ENCODE measurements at places on chromosomes 13 and 19. TPM values are rescaled to one million over a fixed set of nuclear protein-coding genes. Genes with fewer than 3 reads are reported as not detected.

OR4F17 gene
- not detected for total RNA-seq

C19orf73 gene
- total RNA-seq = 1.0 TPM

SULT2A1 gene
- total RNA-seq = not detected

NALCN gene
- total RNA-seq = 10.1 TPM

STOML3 gene
- not detected for total RNA-seq

SSC5D gene
- 14.5 TPM for total RNA-seq

SHFL gene
- total RNA-seq = 58.6 TPM

CLEC4M gene
- total RNA-seq = not detected

DNA sequence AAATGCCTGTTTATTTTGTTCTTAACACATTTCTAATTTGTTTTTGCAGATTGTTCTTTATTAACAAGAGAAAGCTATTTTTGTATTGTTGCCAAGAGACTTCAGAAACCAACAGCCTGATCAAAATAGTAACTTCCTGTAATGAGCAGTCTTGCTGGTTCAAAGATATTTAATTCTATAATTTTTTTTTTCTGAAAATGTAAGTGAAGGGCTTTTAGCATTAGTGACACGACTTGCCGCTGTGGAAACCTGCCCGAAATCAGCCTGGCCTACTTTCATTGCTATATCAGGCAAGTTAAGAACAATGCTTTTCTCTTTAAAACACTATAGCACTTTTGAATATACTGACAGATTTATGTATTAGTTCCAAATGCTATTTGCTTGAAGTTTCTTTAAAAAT lies 374.3 kb downstream of the EFNB2 start:
- H3K4me1 ChIP-seq = peaks cover 14% of the 10 kb centered on the region
- H3K27me3 ChIP-seq = no peaks in the 10 kb centered on the region
- H3K36me3 ChIP-seq = no peaks in the 10 kb centered on the region
- no peak overlapping the region for H3K4me3 ChIP-seq
- DNase-seq = no peak

- no peaks in the 10 kb centered on the region for H3K36me3 ChIP-seq
- H3K4me1 ChIP-seq = no peaks in the 10 kb centered on the region
- peak overlapping the region; percentile 47 for H3K27ac ChIP-seq
- H3K4me3 ChIP-seq = no peak overlapping the region
These were observed 17.2 kb upstream of the CACTIN start for GRCh38 chr19:3643674-3644313.

- no peak overlapping the region for H3K4me3 ChIP-seq
- no peaks in the 10 kb centered on the region for H3K36me3 ChIP-seq
These were observed 6.3 kb upstream of the RFX1 start for GRCh38 chr19:14012378-14012915.

- no peaks in the 10 kb centered on the region for H3K4me1 ChIP-seq
- no peak for DNase-seq
- no peaks in the 10 kb centered on the region for H3K36me3 ChIP-seq
- H3K4me3 ChIP-seq = no peak overlapping the region
- H3K27me3 ChIP-seq = no peaks in the 10 kb centered on the region
These were observed 51.5 kb upstream of the WDFY2 start for GRCh38 chr13:51532736-51533197.

DNA sequence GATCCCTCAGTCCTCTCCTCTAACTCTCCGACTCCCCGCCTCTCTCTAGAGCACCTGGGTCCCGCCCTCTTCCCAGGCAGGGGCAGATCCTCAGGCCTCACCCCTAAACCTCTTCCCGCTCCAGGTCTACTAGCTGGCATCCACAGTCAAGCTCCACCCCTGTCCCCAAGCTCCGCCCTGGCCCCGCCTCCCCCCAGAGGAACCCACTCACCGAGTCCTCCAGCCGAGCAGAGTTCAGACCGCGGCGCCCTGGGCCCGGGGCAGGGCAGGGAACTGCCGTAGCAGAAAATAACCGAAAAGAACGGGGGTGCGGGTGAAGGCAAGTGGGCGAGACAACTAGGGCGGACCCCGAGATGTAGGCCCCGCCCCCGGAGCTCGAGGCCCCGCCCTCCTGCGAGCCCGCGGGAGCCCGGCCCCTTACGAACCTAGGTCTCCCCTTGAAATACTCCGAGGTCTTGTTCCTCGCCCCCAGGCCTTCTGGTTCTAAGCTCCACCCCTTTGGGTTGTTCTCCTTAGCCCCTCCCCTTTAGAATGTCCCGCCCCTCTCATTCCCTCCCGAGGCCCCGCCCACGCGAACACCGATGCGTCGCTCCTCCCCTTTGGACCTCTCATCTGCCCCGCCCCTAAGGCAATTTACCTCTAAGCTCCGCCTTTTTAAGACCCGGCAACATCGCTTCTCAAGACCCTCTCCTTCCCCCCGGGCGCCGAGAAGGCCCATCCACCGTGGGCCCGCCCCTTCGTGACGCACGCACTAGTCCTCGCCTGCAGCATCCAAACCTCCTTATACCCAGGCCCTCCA lies at the start of gene GGN:
TSS of gene GGN (minus strand) at position 485 of the 799 bp plus-strand sequence. CDS start 773 bp downstream, outside the sequence.
- peak; percentile 43 for DNase-seq
- peaks cover 14% of the 10 kb centered on the region for H3K27me3 ChIP-seq
- peaks cover 33% of the 10 kb centered on the region for H3K36me3 ChIP-seq
- H3K4me1 ChIP-seq = peaks cover 16% of the 10 kb centered on the region
- H3K27ac ChIP-seq = peak within 1 kb of the TSS; percentile 82

- no peaks in the 10 kb centered on the region for H3K36me3 ChIP-seq
- DNase-seq = peak; percentile 49
- H3K27me3 ChIP-seq = no peaks in the 10 kb centered on the region
These were observed 36.1 kb downstream of the OLFM4 start for GRCh38 chr13:53064731-53065130.

DNA sequence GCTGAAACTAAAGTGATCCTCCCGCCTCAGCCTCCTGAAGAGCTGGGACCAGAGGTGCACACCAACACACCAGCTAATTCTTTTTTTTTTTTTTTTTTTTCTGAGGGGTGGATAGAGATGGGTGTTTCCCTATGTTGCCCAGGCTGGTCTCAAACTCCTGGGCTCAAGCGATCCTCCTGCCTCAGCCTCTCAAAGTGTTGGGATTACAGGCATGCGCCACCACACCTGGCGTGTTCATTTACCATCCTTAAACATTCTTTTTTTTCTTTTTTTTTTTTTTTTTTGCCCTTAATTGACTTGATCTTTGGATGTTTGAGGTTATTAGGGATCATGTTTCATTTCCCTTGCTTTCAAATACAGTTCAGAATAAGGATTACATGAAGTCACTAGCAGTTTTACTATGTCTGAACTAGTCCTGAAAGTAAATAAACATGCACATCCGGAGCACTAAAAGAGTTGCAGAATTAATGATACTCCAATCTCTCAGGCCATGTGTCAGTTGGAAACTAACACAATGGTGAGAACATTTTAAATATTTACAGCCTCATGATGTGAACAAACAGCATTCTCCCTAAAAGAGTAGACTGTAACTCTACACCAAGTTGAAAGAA lies 10.2 kb downstream of the UTP14C start:
- H3K4me3 ChIP-seq = no peak overlapping the region
- no peak for DNase-seq
- no peaks in the 10 kb centered on the region for H3K36me3 ChIP-seq
- no peaks in the 10 kb centered on the region for H3K27me3 ChIP-seq
- no peak overlapping the region for H3K27ac ChIP-seq
- no peaks in the 10 kb centered on the region for H3K4me1 ChIP-seq

- no peak overlapping the region for H3K27ac ChIP-seq
- no peaks in the 10 kb centered on the region for H3K4me1 ChIP-seq
- H3K36me3 ChIP-seq = peaks cover 3% of the 10 kb centered on the region
These were observed 17.9 kb upstream of the TINCR start for GRCh38 chr19:5585461-5586299.

DNA sequence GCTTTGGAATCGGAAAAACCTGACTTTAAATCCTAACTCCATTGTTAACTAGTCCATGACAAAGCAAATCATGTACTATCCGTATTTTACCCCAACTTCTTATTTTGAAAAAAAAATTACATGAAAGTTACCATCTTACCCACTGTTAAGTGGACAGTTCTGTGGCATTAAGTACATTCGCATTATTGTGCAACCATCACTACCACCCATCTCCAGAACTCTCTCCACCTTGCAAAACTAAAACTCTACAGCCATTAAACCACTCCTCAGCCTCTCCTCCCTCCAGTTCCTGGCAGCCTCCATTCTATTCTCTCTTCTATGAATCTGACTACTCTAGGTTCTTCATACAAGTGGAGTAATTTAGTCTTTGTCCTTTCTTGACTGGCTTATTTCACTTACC lies 176.5 kb downstream of the USP12 start:
- no peaks in the 10 kb centered on the region for H3K27me3 ChIP-seq
- H3K4me1 ChIP-seq = peaks cover 4% of the 10 kb centered on the region
- no peak for DNase-seq
- no peak overlapping the region for H3K27ac ChIP-seq
- H3K4me3 ChIP-seq = no peak overlapping the region

DNA sequence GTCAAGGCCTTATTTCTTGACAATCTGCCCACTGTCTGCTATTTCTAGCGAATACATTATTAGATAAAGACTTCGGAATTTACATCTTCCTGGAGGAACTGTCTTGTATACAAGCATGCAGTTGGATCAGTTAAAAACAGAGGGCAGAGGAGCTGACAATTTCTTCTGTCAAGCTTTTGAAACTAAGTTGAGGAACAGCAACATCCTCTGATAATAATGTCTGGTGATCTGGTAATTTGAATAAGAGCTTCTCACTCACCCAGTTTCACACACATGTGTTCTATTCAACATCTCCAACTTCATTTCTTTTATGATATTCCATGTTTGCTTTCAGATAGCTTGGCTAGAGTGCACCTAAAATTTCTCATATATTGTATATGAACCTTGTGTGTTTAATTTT lies 50.2 kb downstream of the MTMR6 start:
- no peaks in the 10 kb centered on the region for H3K4me1 ChIP-seq
- DNase-seq = no peak
- H3K27me3 ChIP-seq = no peaks in the 10 kb centered on the region
- no peak overlapping the region for H3K27ac ChIP-seq

- no peaks in the 10 kb centered on the region for H3K4me1 ChIP-seq
- DNase-seq = no peak
- H3K27ac ChIP-seq = no peak overlapping the region
- no peaks in the 10 kb centered on the region for H3K36me3 ChIP-seq
- H3K4me3 ChIP-seq = no peak overlapping the region
These were observed 393.1 kb downstream of the KLF12 start for GRCh38 chr13:73741111-73741510.

- peaks cover 27% of the 10 kb centered on the region for H3K4me1 ChIP-seq
- H3K27ac ChIP-seq = no peak overlapping the region
- H3K4me3 ChIP-seq = no peak overlapping the region
- peaks cover 11% of the 10 kb centered on the region for H3K27me3 ChIP-seq
- no peaks in the 10 kb centered on the region for H3K36me3 ChIP-seq
These were observed 2.1 kb downstream of the ZIC5 start for GRCh38 chr13:99969453-99969918.

DNA sequence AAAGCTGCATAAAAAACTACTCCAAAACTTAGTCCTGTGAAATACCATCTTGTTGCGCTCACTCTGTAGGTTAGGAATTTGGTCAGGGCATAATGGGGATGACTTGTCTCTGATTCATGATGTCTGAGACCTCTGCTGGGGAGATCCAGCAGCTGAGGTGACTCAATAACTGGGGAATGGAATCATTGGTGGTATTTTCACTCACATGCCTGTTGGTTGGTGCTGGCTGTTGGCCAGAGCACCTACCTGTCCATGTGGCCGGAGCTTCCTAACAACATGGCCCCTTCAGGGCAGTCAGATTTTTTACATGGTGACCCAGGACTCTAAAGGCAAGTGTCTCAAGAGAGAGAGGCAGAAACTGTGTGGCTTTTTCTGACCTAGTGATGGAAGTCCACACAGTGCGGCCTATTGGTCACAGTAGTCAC lies 7.4 kb upstream of the ESD start:
- no peaks in the 10 kb centered on the region for H3K36me3 ChIP-seq
- DNase-seq = no peak
- no peak overlapping the region for H3K27ac ChIP-seq
- no peaks in the 10 kb centered on the region for H3K27me3 ChIP-seq

- peaks cover 100% of the 10 kb centered on the region for H3K36me3 ChIP-seq
- no peak overlapping the region for H3K27ac ChIP-seq
- peak; percentile 7 for DNase-seq
- no peak overlapping the region for H3K4me3 ChIP-seq
These were observed 28.5 kb downstream of the AP1M1 start for GRCh38 chr19:16226184-16226591.

- H3K27ac ChIP-seq = no peak overlapping the region
- H3K4me3 ChIP-seq = no peak overlapping the region
- DNase-seq = no peak
- no peaks in the 10 kb centered on the region for H3K36me3 ChIP-seq
These were observed 819.9 kb downstream of the OLFM4 start for GRCh38 chr13:53848366-53848961.

- H3K36me3 ChIP-seq = no peaks in the 10 kb centered on the region
- no peaks in the 10 kb centered on the region for H3K27me3 ChIP-seq
- H3K4me3 ChIP-seq = no peak overlapping the region
- H3K4me1 ChIP-seq = no peaks in the 10 kb centered on the region
- H3K27ac ChIP-seq = no peak overlapping the region
- no peak for DNase-seq
These were observed 7.8 kb upstream of the CEBPG start for GRCh38 chr19:33365691-33366090.

GRCh38 chr13:39729156-39729555 lies 73.7 kb downstream of the COG6 start:
- H3K4me3 ChIP-seq = no peak overlapping the region
- no peak for DNase-seq
- H3K36me3 ChIP-seq = peaks cover 61% of the 10 kb centered on the region
- H3K27ac ChIP-seq = no peak overlapping the region

- no peak for DNase-seq
- H3K4me3 ChIP-seq = no peak overlapping the region
- no peaks in the 10 kb centered on the region for H3K27me3 ChIP-seq
- H3K27ac ChIP-seq = no peak overlapping the region
- H3K36me3 ChIP-seq = no peaks in the 10 kb centered on the region
These were observed 86.9 kb downstream of the HSPH1 start for GRCh38 chr13:31074756-31075155.

DNA sequence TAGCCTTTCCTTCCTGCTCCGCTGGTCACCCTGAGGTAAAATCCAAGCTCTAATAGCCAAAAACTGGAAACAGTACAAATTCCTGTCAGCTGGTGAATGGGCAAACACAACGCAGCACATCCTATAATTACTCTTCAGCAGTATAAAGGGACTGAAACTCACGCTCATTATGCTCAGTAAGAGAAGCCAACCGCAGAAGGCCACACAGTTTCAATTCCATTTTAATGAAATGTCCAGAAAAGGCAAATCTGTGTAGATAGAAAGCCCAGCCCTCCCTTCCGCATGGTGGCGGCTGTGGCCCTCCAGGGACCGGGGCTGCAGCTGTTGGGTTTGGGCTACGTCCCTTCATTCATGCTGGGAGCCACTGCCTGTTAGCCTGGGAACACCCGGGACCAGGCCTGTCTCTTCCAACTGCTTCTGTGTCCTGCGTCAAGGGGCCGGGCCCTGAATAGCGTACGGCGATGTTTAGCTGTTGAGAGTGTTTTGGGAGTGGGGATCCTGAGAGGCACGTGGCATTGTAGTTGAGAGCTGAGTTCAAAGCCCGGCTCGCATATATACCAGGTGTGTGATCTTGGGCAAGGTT lies 23.5 kb downstream of the NKPD1 start:
- H3K4me3 ChIP-seq = no peak overlapping the region
- no peak for DNase-seq
- no peaks in the 10 kb centered on the region for H3K36me3 ChIP-seq
